GM04504 (cell line): ENCODE measurements at places on chromosomes 12 and 14.

DNA sequence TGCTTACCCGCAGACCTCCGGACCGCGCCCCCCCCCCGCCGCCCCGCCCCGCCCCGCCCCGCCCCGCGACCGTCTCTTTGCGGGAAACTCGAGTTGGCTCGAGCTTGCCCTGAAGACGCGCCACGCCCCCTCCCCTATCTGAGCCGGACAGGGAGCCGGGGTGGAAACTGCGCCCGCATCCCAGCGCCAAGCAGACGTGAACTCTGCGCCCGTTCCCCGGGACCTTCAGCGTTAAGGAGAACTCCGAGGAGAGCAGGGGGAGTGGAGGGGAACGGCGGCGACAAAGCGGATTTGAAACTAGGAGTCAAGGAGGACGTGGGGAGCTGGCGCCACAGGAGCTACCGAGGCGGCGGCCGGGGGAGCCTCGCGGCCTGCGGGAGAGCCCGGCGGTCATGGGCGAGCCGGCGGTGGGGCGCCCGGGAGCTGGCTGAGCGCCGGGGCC, at the start of gene KCNK13:
Gene KCNK13 (plus strand): TSS at position 310 of the 442 bp plus-strand sequence. CDS start 212 bp downstream, outside the sequence.
- DNase-seq: no peak

GRCh38 chr12:67795236-67795635, 146.7 kb downstream of the DYRK2 start:
- no peak for DNase-seq

DNA sequence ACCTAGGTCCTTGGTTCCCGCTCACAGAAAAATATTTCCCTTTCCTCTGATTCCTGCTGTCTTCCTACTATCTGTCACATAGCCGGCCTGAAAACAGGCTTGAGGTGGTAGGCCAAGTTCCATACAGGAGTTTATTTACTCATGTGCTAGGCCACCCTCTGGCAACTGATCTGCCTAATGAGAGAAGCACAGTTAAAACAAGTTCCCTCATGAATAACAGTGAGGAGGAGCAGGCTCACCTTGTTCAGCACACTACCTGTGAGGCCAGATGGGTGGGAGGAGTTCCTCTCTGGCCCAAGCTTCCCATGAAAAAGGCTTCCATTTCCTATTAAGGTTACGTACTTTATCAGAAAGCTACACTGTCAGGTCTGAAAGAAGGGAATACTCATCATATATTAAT, 206.0 kb downstream of the MYRFL start:
- no peak for DNase-seq

- DNase-seq: no peak
Measured at GRCh38 chr14:101369916-101370592, 191.2 kb upstream of the DIO3 start.

DNA sequence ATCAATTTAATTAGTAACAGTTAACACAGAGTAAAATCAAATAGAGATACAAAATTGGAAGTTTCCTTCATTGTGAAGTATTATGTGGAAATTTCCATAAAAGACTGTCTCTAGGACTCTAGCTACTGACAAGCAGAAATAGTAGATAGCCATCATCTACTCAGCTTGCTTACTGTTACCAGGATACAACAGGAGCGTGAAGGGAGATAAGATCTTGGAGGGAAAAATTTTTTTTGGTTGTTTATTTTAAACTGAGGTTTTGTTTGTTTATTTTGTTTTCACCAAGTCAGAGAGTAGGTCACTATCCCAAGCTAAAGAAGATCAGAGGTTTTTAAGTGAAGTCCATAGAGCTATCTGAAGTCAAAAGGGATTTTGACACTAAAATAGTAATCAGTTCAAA, 861.3 kb upstream of the MGAT4C start:
- no peak for DNase-seq

DNA sequence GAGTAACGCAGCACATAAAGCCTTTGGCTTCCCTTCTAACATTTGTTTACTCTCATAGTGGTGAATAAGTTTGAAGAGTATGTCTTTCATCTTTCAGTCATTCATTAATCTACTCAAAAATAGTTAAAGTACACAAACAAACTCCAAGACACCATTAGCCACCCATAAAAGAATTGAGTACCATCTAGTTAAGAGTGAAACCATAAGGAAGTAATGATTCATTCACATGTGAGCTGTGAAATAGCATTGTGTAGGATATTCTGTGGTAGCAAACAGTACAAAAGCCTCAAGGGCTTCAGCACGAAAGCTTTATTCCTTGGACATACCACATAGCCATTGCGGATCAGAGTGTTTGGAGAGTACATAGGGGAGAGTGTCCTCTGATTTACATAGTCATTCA, 13.9 kb downstream of the SYT1 start:
- DNase-seq: no peak

DNA sequence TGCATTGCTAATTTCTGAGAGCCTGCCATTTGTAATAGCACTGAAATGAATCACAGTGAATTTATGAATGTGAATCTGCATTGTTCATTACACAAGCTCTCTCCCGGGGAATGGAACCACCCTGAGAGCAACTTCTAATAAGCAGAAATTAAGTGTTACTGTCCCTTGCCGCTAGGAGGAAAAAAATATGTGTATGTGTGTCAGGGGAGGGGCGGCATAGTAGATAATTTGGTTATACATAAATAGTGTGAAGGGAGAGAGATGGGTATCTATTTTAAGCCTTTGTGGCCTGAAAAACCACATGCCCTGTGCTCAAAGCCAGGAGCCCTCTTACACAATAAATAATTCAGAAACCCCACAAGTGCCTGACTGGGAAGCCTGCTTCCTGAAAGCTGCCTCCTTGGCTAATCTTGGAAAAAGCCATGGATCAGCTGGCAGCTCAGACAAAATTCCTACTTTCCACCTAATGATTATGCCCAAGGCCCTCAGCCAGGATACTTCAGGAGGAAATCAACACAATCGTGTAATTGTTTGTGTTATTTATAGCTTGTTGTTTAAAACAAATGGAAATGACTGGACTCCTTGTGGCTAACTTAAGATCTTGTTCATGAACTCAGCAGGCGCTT, 366.2 kb upstream of the KITLG start:
- peak; percentile 83 for DNase-seq

- peak; percentile 59 for DNase-seq
Measured at GRCh38 chr12:88298761-88299242, 156.7 kb downstream of the TMTC3 start.

- no peak for DNase-seq
Measured at GRCh38 chr14:61226015-61226654, 55.0 kb downstream of the TMEM30B start.

- DNase-seq: no peak
Measured at GRCh38 chr12:96321941-96322340, 78.3 kb downstream of the CDK17 start.

DNA sequence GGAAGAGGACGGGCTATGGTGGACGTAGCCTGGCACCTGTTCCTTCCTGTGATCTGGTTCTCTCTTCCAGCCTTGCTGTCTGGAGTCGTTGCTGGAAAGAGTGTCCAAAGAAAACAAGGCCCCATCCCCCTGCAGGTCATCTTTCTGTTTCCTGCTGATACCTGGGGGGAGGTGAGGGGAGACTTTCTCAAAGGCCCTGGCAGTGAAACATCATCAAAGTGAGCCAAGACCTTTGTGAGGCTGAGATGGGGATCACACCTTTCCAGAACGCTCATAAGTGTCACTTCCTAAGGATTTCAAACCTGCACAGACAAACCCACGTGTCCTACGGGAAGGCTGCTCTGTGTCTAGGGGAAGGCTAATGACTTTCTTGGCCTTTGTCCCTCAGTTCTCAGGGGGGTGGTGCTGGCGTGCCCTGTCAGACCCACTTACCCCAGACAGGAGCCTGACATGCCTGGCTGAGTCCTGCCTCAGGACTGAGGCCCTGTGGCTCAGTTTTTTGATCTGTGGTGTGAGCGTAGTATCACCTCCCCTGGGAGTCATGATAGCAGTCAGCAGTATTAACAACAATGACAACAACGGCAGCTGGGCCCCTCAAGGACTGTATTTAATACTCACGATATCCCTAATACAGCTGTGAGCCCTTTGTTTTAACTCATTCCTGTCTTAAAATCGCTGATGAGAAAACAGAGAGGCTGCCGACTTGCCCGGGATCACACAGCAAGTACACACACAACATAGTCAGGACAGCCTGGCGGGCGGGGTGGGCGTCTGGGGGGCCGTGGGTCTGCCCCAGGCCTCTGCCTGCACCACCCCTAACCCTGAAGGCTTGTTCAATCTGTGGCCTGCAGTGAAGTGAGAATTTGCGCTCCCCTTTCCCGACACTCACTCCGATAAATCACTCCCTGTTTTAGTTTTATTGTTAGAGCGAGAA, 235.2 kb downstream of the SLC41A2 start:
- no peak for DNase-seq

GRCh38 chr12:48985901-48986300, 7.8 kb downstream of the WNT1 start:
- no peak for DNase-seq

- no peak for DNase-seq
Measured at GRCh38 chr12:32611986-32612385, 67.1 kb upstream of the DNM1L start.

DNA sequence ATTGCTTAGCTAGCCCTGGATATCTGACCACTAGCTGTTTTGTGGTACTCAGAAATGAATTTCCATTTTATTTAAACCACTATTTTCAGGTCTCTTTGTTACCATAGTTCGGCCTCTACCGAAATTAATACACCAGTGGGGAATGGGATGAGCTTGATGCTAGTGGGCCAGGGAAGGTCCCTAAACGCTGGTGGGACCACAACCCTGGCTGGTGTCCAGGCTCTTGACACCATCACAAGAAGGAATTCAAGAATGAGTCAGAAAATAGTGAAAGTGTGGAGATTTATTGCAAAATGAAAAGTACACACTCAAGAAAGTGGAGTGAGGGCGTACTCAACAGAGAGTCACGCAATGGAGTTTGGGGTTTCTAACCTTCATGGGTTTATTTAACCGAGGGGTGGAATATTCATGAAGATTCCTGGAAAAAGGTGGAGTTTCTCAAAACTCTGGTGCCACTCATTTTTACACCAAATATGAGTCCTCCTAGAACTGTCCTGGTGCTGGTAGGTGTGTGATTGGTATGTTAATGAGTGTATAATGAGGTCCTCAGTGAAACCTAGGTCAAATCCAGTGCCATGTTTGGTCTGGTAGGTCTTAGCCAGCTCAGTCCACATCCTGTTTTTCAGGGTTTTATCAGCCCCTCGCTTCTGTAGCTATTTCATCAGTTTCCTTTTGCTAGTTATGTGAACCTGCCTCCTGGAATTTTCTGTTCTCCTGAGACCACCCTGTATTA, 38.9 kb upstream of the LRP6 start:
- no peak for DNase-seq

GRCh38 chr12:45446013-45446412, 230.1 kb downstream of the ANO6 start:
- no peak for DNase-seq

GRCh38 chr14:99915305-99916090, 122.3 kb downstream of the EML1 start:
- DNase-seq: no peak

DNA sequence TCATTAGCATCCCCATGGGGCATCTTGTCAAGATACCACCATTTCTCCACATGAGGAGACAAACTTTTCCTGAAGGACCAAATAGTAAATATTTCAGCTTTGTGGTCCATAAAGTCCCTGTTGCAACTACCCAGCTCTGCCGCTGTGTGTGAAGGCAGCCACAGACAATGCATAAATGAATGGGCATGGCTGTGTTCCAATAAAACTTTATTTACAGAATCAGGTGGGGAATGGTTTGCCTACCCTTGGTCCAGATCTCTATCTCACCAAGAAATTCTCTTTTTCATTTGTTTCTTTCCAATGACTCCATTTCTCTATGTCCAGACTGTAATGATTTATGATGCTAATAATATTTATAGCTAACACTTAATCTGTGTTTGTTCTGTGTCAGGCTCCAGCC, 409.3 kb upstream of the TBX3 start:
- DNase-seq: no peak

DNA sequence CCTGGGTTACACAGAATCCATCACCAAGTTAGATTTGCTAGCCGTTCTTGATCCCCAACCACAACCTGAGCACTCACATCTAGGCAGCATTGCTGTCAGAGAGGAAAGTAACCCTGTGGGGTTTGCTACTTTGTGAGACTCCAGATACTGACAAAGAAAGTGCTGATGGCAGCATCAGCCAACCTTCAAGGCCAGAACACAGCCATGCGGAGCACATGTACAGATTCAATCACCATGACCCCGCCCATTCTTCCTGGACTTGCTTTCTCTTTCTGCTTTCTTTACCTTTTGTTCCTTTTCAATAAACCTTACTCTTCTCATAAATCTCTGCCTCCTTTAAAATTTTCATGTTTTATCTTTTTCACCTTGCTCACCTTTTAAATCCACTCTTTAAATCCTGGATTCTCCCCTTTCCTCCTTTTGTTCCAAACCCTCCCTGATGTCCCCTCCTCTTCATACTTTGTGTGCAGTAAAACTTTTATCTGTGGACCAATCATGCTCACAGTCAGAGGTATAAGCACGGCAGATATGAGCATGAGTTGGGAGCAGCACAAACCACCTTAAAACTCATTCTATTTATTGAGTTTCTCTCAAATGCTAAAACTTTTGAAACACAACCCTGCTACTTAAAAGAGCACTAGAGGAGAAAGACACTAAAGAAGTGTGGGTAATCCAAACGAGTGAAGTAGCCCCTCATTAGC, 21.9 kb upstream of the CERS5 start:
- DNase-seq: no peak

GRCh38 chr12:81962126-81962856, 203.1 kb upstream of the PPFIA2 start:
- no peak for DNase-seq

GRCh38 chr14:99774556-99775307, 18.5 kb upstream of the EML1 start:
- DNase-seq: no peak

DNA sequence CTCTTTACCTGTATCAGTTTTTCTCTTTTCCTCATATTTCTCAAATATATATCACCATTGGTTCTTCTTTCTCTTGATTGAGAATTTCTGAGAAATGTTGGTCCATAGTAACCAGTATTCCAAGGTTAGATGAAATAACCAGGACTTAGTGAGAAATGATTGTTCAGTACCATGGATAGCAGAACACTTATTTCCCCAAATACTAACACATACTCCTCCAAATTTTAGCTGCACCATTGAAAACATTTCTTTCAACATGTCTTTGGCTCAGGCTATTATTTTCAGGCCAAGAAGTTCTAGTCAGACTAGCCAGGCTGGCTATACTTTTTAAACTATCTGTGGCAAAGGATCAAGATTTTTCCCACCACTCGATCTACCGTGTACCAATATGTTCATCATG, 113.3 kb downstream of the PTPRO start:
- no peak for DNase-seq

DNA sequence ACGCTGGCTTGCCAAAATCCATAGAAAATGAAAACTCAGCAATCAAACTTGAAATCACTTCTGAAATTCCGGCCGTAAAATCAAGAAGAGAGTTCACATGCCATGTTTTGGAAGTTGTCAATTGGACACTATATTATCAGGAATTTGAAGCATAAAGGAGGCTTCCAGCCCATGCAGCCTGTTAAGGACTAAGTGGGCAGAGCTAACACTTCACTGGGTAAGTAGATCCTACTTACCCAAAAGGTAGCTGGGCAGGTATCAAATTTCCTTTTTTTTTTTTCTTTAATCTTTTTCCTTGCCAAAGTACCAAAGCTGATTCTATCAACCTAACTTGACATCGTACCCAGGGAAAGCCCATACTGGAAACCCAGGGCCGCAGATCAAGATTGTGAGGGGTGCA, 71.5 kb upstream of the ARHGAP5 start:
- no peak for DNase-seq
